ENCODE measurements at places on chromosomes 12 and 14. TPM values are rescaled to one million over a fixed set of nuclear protein-coding genes. Genes with fewer than 3 reads are reported as not detected.

KRT7 gene
- 2.4 TPM for total RNA-seq

EPYC gene
- total RNA-seq, result not detected

KLRG1 gene
- 5.1 TPM for total RNA-seq

OAS1 gene
- 104 TPM for total RNA-seq

SCYL2 gene
- 44.0 TPM for total RNA-seq

GZMB gene
- 2.7 TPM for total RNA-seq

SVOP gene
- total RNA-seq, result not detected

RPS6KA5 gene
- 4.7 TPM for total RNA-seq

All from subcutaneous adipose tissue (tissue), 4 donors.